ENCODE measurements at places on chromosomes 12 and 14.

- DNase-seq, result no peak
These were observed 18.5 kb downstream of the CPNE8 start for GRCh38 chr12:38886931-38887330.

DNA sequence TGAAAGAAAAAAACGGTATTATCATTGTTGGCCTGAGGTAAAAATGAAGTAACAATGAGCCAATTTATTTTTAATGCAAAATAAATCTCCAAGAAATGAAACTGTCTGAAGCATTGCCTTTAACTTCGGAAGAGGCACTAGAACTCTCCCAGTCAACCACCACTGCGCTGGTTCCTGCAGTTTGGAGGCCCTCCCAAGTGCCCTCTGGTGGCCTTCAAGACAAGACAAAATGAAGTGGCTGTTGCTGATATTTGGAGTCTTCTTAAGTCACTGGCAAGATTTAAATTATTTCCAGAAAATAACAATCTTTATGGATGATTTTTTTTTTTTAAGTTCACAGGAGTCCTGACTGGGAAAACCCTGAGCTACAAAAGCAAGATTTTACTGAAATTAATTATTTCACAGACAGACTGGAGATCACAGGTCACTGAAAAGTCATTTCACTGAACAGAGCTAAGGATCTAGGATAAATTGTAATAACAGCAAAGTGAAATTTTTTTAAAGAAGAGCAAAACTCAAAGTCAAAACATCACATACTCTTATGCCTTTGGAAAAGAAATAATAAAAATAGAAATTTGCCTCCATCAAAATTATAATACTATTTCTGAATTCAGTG, 58.2 kb downstream of the DICER1 start:
- DNase-seq, result no peak

DNA sequence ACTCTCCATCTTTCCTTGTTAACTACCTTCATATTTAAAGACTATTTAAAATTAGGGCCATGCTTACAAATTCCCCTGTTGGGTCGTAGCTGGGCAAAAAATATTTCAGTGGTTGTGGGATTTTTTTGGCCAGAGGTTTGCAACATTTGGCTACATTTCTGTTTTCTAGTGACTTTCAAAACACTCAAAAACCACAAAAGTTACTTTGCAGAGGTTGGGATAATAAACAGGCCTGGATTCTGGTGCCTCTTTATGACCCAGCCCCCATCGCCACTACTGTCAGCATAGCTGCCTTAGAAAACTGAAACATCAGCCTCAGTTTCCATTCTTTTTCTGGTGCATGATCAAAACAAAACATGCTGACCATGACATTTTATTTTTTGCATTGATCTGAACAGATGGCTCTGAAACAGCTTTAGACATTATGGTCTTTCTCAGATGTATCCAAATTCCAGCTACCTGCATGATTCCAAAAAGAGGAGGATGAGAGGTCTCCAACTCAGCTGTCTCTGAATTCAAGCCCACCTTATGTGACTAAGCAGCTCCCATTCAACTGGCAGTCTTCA, 5.2 kb downstream of the DPF3 start:
- no peak for DNase-seq

- DNase-seq, result no peak
These were observed 208.7 kb upstream of the BCL2L14 start for GRCh38 chr12:11861864-11862600.

- DNase-seq, result no peak
These were observed 329.8 kb upstream of the SFSWAP start for GRCh38 chr12:131380965-131381705.

DNA sequence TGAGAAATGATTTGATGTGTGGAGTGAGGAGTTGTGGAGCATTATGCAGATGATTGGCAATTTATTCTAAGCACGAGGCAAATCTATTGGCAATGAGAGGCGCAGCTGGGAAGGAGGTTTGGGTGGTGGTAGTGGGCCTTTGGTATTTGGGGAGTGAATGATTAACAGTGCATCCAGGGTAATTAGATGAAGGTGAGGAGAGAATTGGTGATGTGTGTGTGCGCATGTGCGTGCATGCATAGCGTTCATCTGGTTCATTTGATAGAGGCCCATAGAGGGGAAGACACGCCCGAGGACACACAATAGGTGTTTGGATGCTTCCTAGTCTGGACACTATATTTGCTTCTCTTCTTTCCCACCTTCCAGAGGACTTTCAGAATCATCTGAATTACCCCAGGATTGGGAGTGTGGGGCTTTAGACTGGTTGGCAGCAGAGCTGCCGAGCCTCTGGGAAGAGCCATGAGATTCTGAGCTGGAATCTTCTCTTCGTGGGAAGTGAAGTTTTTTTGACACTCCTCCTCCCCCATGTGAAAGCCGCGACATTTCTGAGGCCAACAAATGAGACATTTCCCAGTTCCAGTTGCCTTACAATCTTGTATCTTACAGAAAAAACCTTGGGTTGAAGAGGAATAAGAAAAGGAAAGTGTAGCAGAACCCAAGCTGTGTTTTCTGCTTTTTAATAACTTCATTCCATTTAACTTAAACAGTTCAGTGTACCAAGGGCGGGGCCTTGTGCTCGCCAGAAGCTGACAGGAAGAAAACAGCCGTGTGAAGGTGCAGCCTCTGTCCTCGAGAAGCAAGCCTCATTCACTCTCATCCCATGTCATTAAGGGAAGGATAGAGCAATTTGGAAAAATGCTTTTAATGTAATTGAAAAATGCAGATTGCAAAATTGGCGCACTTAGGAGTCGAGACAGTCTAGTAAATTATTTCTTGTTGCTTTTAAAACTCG, 65.2 kb downstream of the SLC25A47 start:
- DNase-seq, result no peak

GRCh38 chr14:73248108-73248868, 11.0 kb downstream of the PAPLN start:
- no peak for DNase-seq

- no peak for DNase-seq
These were observed 111.2 kb downstream of the LGMN start for GRCh38 chr14:92637228-92637627.

DNA sequence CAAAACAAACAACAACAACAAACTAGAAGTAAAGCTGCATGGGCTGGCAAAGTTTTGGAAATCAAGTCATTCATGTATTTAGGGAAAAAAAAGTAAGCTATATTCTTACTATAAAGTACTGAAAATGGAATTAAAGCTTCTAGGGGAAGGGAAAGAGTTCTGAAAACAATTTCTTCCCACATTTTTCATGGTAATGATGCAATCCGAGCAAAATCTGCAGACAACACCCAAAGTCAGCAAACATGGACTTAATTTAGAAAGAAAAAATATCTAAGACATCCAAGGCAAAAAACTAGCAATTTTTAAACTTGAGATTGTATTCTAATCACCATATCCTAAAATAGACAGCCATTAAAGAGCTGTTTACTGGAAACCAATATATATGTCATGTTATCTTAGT, 86.3 kb downstream of the LRP6 start:
- DNase-seq, result no peak

- DNase-seq, result no peak
These were observed 27.0 kb downstream of the MSRB3 start for GRCh38 chr12:65305346-65305950.

DNA sequence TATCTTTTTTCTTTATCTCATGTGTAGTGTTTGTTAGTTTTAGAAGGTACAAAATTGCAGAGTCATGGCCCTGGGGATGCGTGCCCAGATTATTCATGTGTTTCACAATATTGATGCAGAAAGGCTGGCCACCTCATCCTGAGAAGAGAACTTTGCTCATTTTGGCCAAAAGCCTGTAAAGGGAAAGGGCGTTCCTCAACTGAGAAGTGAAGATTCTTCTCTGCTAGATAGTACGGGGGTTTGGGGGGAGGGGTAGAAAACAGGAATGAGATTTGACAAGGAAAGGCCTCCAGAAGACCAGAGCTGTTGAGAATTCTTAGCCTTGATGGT, 1.7 kb downstream of the MGST1 start:
- DNase-seq, result no peak

GRCh38 chr12:99455350-99456035, 192.1 kb upstream of the GARIN6 start:
- no peak for DNase-seq

- DNase-seq, result no peak
These were observed 129.5 kb downstream of the KIF26A start for GRCh38 chr14:104267895-104268294.

- DNase-seq, result no peak
These were observed 98.0 kb downstream of the KCNH5 start for GRCh38 chr14:62947301-62947700.

DNA sequence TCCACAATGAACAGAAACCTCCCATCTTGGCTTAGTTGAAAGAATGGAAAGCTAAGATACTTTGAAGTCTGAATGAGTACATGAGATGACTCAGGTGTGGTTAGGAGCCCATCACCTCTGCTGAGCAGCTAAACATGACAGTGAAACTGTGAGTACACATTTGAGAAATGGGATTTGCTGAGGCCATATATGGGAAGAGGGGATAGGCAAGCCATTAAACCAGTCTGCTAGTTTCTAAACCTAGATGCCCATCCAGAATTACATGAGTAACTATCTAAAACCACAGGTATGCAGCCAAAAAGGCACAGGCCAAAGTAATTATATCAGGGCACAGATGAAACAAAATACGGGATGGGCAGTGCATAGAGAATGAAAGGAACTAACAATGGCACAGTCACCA, 41.2 kb downstream of the NKX2-1 start:
- no peak for DNase-seq

DNA sequence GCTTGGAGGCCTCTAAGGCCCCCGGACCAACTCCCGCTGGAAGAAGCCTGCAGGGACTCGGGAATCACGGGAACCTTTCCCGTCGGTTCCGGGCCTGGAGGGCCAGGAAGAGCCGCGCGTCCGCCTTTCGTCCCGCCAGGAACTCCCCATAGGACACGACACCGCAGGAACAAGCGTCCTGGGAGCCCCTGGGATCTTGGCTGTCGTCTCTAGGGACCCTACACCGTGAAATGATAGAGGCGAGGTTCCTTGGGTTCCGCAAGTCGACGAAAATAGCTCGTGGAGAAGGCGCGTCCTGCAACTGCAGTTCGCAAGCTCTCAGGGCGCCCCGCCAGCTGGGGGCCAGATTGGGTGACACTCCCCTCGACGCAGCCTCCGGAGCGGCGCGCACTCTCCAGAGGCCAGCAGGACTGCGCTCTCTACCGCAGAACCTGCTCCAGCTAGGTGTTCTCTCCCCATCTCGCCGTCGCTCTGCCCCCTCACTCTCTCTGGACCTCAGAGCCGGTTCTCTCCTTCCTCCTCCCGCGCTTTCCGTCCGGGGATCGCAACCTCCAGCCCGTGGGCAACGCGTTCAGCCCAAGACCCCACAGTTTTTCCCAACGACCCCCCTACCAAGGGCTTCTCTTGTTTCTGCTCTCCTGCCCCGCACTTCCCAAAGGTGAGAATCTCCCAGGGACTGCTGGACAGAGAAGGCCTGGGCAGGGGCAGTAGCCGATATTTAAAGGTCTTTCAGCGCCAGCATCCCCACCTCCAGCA, 776 bp downstream of the BMP4 start:
- DNase-seq, result no peak

DNA sequence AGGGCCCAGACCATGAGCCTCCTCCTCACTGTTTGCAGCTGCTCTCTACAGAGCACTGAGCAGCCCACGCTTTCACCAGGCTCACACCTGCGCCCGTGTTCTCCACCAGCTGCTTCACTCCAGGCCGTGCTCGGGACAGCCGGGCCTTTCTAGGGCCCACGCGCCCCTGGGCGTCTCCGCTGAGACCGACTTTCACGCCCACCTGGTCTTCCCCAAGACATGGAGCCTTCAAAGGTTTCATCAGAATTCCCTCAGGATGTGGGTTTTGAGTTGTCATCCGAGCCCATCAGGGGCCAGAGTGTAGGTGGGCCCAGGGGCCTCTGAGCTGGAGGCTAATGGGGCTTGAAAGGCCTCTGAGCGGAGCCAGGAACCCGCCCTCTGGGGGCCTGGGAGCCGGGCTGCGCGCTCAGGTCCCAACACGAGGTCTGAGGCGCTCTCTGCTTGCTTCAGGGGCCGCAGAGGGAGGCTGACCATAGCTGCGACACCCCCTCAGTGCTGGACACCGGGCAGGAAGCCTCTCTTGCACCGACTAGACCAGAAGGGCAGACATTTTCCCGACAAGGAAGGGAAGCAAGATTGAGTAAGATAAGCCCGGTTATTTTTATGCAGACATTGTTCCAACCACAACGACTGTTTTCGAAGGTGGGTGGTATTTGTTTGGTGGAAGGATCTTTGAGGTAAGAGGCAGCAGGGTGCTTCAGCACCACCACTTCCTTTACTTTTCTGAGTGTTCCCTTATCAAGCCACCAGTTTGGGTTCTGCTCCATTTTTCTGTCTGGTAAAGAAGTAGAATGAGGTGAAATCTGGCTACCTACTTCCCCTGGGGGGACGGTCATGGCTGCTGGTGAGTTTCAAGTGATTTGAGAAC, 125.0 kb upstream of the FUT8 start:
- no peak for DNase-seq

DNA sequence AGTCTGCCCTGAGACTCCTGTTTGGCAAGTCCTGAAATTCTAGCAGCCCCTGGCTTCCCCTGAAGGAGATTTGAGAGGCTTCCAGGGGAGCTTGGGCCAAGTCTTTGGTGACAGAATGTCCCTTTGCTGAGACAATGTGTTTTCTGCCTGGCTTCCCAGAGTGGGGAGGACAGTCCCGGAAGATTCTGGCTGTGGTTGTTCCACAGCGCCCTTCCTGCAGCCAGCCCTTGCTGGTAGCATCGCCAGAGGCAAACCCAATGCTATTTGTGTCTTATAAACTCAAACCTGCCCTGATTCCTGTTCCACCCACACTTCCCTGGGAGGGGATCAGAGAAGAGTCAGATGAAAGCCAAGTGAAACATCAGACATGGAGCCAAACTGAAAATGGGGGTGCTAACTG, 56.4 kb upstream of the OAS1 start:
- DNase-seq, result no peak

DNA sequence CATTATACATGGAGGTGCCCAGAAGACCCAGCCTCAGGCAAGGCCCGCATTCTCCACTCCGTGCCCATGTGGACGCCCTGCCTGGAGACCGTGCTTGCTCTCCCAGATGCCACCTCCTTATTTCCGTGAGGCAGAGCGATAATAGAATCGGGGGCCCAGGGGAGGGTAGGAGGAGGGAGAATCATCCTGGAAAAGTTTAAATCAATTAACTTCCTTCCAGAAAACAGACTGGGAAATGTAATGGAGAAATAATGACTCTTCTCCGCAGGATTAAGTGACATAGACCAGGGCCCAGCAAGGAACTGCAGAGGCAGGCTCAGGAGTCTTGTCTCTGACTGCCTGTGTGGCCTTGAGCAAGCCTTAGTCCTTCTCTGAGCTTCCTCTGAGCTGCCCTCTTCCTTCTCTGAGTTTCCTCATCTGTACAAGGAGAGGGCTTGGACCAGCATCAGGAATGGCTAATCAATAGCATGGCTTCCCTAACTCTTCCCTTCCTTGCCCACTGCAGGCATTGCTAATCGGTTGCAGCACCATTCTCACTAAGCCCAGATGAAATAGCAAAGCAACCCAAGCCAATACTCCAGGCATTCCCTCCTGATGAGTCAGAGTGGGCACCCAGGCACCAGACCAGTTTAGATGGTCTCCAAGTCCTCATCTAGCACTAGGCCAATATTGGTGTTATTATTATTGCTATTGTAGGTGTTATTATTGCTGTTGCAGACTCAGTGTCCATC, 11.3 kb upstream of the FAM222A start:
- DNase-seq, result no peak

Measured in cortex of kidney (tissue), 1 donor.